ENCODE measurements at places on chromosomes 11 and 22.

- H3K4me1 ChIP-seq = peaks cover 4% of the 10 kb centered on the region
- peaks cover 5% of the 10 kb centered on the region for H3K27me3 ChIP-seq
- no peak overlapping the region for H3K4me3 ChIP-seq
- no peak overlapping the region for H3K27ac ChIP-seq
- no peak for DNase-seq
- no peaks in the 10 kb centered on the region for H3K36me3 ChIP-seq
Observed at GRCh38 chr11:27397624-27398399, 34.8 kb upstream of the CCDC34 start.

DNA sequence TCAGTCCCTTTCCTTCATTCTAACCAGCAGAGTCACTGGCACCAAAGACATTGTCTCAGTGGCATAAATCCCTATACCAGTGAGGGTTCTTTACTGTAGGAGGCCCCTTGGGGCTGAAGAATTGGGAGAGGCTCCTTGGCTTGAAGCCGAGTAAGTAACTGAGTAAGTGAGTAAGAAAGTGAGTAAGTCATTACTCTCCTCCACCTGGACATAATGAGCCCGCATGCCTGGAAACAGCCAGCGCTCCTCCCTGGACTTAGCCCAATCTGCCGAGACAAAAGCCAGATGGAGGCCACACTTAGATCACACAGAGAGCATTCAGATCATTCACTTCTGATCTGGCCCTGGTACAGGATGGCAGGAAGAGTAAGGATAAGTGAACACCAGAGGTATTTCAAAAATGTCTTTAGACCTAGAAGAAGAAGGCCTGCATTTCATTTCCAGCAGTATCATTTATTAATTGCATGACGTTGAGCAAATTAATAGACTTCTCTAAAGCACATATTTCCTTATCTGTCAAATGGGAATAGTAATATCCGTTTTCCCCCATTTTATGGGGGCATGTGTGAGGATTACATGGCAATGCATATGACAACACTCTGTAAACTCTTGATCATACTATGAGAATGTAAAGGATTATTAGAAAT is 8.2 kb upstream of the MICAL3 start:
- no peaks in the 10 kb centered on the region for H3K36me3 ChIP-seq
- H3K4me1 ChIP-seq = no peaks in the 10 kb centered on the region
- no peak overlapping the region for H3K27ac ChIP-seq
- DNase-seq = no peak
- H3K27me3 ChIP-seq = peaks cover 12% of the 10 kb centered on the region

DNA sequence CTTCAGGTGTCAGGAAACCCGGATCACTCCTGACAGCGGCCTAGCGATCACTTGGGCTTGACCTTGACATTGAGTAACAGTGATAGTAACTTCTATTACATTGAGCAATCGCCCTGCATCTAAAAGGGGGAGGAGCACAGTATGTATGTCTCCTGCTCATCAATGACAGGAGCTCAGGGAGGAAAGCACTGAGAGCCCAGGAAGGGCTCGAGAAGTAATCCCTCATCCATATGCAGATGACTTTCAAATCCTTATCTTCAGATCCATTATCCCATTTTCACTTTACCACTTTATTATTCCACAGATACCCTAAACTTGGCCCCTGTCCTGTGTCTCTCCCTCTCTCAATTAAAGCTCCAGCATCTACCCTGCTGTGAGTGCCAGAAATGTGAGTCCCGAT is 47.8 kb downstream of the ABTB2 start:
- no peaks in the 10 kb centered on the region for H3K4me1 ChIP-seq
- H3K27me3 ChIP-seq = no peaks in the 10 kb centered on the region
- no peaks in the 10 kb centered on the region for H3K36me3 ChIP-seq
- DNase-seq = no peak

DNA sequence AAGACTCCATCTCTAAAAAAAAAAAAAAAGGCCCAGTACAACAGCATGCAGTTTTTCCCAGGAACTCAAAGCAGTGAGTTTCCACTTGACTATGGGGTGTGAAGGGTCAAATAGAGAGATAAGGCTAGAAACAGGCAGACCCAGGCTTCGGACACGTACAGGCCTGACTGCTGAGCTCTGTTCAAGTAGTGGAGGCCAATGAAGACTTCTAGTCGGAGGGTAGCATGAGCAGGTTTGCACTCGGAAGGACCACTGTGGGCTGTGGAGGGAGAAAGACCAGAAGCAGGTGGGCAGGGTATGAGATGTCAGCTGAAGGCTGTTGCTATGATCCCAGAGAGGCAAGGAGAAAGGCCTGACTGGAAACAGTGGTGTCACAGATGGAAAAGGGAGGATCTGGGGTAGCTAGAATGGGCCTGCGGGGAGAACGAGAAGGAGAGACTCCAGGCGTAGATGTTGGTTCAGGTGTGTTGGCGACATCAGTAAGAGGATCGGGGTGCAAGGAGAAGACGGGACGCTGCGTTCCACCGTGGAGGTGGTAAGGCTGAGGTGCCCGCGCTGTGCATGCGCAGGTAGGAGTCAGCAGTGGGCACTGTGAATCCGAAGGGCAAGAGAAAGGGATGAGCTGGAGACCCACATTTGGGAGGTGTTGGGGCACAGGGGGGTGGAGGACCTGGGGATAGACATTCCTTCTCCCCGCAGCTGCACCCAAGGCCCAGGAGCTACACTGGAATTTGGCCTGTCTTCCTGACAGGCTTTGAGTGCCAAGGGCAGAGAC is 49.4 kb upstream of the RAB1B start:
- H3K27ac ChIP-seq = no peak overlapping the region
- DNase-seq = peak; percentile 21
- no peak overlapping the region for H3K4me3 ChIP-seq
- H3K36me3 ChIP-seq = no peaks in the 10 kb centered on the region
- H3K27me3 ChIP-seq = no peaks in the 10 kb centered on the region

DNA sequence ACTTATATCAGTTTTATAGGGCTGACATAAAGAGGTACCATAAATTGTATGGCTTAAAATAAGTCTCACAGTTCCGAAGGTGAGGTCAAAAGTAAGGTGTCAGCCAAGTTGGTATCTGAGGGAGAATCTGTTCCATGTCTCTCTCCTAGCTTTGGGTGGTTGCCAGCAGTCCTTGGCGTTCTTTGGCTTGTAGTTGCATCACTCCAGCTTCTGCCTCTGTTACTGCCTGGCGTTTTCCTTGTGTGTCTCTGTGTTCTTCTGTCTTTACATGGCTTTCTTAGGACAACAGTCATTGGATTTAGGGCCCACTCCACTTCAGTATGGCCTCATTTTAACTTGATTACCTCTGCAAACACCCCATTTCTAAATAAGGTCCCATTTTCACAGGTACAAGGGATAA is 16.7 kb downstream of the MMP7 start:
- no peak overlapping the region for H3K4me3 ChIP-seq
- no peaks in the 10 kb centered on the region for H3K27me3 ChIP-seq
- peak; percentile 36 for DNase-seq
- no peak overlapping the region for H3K27ac ChIP-seq
- no peaks in the 10 kb centered on the region for H3K36me3 ChIP-seq
- H3K4me1 ChIP-seq = no peaks in the 10 kb centered on the region

GRCh38 chr11:16924826-16925560 is 89.2 kb downstream of the PLEKHA7 start:
- peaks cover 19% of the 10 kb centered on the region for H3K27me3 ChIP-seq
- H3K4me1 ChIP-seq = peaks cover 11% of the 10 kb centered on the region
- H3K27ac ChIP-seq = peak overlapping the region; percentile 57
- peak; percentile 55 for DNase-seq
- H3K4me3 ChIP-seq = peak overlapping the region; percentile 25

DNA sequence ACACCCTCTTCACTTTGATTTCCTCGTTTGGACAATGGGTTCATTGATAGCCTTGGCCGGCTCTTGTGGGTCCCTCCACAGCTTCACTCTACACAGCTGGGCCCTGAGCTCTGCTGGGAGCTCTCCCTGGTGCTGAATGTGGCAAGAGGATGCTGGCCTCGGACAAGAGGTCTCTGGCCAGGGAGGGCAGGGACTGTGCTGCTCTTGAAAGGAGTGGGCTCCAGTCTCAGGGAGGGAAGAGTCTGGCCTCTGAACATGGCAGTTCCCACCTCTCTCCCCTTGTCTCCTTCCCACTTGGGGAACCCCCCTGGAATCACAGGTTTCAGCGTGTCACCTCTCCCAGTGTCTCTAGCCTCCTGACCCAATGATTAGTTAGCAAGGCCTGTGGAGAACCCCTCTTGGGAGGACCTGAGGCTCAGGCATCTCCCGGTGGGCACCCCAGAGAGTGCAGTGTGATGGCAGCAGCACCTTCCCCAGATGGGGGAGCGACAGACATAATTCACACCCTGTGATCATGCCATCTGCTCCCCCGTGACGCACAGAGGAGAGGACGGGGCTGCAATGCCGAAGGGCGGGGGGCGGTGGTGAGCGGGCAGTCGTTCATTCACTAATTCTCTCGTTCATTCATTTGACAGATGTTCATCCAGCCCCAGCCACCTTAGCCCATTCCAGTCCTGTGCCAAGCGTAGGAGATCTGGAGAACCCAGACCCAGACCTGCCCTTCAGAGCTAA is 2.8 kb upstream of the CABP7 start:
- H3K27ac ChIP-seq = no peak overlapping the region
- peak; percentile 77 for DNase-seq
- peaks cover 29% of the 10 kb centered on the region for H3K27me3 ChIP-seq
- peaks cover 9% of the 10 kb centered on the region for H3K4me1 ChIP-seq
- H3K36me3 ChIP-seq = no peaks in the 10 kb centered on the region

DNA sequence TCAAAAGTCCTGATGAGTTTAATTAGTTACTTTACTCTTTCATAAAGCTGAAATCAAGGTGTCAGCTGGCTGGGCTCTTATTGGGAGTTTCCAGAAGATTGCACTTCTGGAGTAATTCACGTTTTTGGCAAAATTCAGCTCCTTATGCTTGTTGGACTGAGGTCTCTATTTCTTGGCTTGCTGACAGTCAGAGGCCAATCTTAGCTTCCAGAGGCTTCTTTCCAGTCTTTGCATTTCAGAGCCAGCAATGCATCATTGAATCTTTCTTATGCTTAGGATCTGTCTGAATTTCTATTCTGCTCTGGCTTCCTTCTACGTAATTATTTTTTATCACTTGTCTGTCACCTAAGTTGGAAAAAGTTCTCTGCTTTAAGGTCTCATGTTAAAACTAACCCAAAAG is 91.4 kb upstream of the SYN3 start:
- no peak overlapping the region for H3K27ac ChIP-seq
- no peaks in the 10 kb centered on the region for H3K27me3 ChIP-seq
- no peak for DNase-seq

DNA sequence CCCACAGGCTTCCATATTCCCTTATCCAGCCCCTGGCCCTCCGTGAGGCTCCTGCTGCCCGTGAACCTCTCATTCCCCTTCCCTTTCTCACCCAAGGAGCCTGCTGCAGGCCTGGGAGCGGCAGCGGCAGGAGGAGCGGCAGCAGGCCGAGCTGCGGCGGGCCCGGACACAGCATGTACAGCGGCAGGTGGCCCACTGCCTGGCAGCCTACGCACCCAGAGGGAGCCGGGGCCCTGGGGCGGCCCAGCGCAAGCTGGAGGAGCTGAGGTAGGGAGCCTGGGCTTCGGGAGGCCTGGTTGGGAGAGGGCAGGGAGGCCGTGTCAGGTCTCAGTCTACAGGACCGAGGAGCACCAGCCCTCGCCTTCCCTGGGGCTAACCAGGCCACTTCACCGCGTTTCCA is 8.1 kb upstream of the SART1 start:
- no peak overlapping the region for H3K4me3 ChIP-seq
- H3K36me3 ChIP-seq = no peaks in the 10 kb centered on the region
- H3K4me1 ChIP-seq = no peaks in the 10 kb centered on the region
- no peak overlapping the region for H3K27ac ChIP-seq

DNA sequence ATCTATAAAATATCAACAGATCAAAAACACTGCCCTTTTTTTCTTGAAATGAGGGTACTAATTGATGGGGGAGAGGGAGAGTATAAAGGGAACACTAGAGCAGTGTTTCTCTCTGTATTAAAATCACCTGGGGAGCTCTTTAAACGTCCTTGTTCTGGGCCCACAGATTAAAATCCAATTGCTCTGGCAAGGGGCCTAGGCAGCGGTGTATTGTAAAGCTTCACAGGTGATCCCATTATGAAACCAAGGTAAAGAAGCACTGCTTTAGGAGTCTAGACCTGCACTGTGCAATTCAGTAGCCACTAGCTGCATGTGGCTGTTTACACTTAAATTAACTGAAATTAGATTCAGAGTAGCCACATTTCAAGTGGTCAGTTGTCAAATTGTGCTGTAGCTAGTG is 3.0 kb downstream of the AQP11 start:
- DNase-seq = no peak
- H3K4me3 ChIP-seq = no peak overlapping the region
- no peaks in the 10 kb centered on the region for H3K36me3 ChIP-seq
- no peak overlapping the region for H3K27ac ChIP-seq
- no peaks in the 10 kb centered on the region for H3K27me3 ChIP-seq
- H3K4me1 ChIP-seq = no peaks in the 10 kb centered on the region

DNA sequence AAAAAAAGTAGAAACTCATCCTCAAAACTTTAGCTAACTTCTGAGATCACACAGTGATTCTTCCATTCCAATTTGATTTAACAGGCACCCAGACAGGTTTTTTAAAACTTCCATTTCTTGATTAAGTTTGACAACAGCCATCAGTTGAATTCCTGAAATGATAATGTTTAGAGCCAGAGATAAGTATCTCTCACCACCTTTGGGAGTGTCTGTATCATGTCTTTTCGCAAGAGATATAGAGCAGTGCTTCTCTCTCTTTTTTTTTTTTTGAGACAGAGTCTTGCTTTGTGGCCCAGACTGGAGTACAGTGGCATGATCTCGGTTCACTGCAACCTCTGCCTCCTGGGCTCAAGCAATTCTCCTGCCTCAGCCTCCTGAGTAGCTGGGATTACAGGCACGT is 41.7 kb upstream of the BMAL1 start:
- DNase-seq = no peak
- no peak overlapping the region for H3K27ac ChIP-seq
- no peaks in the 10 kb centered on the region for H3K4me1 ChIP-seq
- H3K4me3 ChIP-seq = no peak overlapping the region

DNA sequence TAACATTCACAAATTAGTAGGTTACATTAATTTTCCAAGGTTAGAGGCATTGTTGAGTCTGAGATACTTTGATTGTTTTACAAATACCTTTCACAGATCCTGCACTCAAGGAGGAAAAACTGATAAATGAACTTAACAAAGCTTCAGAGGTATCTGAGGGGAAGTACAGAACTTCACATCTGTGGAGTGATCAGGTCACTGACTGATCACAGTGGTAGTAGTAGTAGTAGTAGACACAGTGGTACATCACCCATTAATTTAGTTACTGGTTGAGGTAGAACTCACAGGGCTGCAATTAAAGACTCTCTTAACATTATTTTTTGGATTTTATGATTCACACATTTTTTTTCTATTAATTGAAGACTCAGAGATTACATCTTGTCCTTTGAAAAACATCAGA is 56.7 kb downstream of the DCUN1D5 start:
- DNase-seq = no peak
- H3K27me3 ChIP-seq = no peaks in the 10 kb centered on the region
- no peak overlapping the region for H3K4me3 ChIP-seq
- H3K4me1 ChIP-seq = peaks cover 5% of the 10 kb centered on the region
- H3K27ac ChIP-seq = no peak overlapping the region

- H3K27ac ChIP-seq = no peak overlapping the region
- no peaks in the 10 kb centered on the region for H3K36me3 ChIP-seq
- H3K4me1 ChIP-seq = no peaks in the 10 kb centered on the region
- H3K27me3 ChIP-seq = no peaks in the 10 kb centered on the region
Observed at GRCh38 chr11:23732026-23732425, 764.8 kb upstream of the LUZP2 start.

All from left lung (tissue), 14 donors.